ENCODE measurements at places on chromosomes 3 and 15. TPM values are rescaled to one million over a fixed set of nuclear protein-coding genes. Genes with fewer than 3 reads are reported as not detected.

DNA sequence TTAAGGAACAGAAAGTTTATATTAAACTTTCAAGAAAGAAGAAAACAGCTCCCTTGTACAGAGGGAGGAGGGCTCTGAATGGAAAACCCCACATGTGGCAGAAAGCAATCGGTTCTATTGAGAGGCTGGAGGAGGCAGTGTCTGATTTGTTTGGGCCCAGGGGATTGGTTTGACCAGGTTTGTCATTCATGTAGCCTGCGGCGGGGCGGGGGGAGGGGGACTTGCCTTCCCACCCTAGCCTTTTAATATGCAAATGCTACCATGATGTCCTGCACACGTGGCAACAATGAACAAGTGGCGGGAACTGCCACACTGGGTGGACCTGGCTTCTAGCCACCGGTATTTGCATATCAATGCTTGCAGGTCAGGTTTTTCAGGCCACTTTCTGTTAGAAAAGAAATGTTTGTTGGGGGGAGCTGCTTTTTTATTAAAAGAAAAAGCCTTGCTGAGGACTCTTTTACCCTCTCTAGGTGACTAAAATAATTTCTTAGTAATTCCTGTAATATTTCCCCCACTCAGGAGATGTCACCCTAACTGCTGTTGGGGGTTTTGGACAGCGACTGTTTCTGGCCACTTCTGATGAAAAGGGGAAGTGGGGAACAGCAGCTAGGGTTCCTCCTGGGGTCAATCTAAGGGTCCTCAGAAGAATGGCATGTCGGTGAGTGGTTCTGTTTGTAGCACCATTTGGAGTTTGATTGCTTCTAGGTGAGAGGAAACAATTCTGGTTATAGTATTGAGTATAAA lies 691.2 kb downstream of the TBL1XR1 start:
- peak; percentile 22 for DNase-seq

DNA sequence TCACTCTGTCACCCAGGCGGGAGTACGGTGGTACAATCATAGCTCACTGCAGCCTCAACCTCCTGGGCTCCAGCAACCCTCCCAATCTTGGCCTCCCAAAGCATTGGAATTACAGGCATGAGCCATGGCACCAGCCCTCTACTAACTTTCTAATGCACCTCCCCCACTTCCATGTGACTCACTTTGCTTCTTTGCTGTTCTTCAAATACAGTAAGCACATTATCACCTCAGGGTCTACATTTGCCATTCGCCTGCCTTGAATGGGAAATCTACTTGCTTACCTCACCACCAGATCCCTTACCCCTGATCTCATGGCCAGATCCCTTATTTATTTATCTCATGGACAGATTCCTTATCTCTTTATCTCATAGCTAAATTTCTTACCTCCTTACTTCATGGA lies 235.3 kb downstream of the KCNMB2 start:
- no peak for DNase-seq

DNA sequence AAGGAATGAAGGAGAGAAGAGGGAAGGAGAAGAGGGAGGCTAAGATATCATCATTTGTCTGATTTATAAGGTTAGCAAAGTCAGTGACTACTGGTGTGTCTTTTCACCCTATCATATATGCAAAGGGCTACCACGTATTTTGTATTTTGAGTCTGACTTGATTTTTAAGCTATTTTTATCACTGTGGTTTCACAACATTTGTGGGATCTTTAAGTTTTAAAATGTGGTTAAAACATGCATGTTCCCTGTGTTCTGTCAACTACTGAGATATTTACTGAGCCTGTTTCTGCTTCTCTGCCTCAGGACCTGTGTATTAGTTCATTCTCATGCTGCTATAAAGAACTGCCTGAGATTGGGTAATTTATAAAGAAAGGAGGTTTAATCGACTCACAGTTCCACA lies 22.5 kb upstream of the SPTSSB start:
- DNase-seq = no peak

- DNase-seq = no peak
Measured at GRCh38 chr3:71931922-71932321, 147.0 kb upstream of the PROK2 start.

DNA sequence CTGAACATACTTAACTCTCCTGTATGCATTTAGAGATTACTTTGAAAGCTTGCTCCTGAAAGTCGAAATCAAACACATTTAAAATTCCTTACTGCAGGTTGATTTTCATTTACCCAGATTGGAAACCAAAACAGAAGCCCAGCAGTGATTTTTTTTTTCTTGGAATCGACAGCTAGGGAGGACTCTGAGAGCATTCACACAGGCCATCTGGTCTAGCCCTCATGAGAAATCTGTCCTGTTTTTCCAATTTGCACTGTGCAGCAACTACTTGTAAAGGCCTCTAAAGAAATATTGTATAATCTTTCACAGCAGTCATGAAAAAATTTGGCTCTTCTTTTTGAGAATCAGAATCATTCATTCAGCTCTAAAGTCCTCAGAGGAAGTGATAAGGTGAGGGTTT lies 179.2 kb downstream of the KCNAB1 start:
- DNase-seq = no peak

- DNase-seq = no peak
Measured at GRCh38 chr3:194386648-194387047, 12.4 kb downstream of the GP5 start.

DNA sequence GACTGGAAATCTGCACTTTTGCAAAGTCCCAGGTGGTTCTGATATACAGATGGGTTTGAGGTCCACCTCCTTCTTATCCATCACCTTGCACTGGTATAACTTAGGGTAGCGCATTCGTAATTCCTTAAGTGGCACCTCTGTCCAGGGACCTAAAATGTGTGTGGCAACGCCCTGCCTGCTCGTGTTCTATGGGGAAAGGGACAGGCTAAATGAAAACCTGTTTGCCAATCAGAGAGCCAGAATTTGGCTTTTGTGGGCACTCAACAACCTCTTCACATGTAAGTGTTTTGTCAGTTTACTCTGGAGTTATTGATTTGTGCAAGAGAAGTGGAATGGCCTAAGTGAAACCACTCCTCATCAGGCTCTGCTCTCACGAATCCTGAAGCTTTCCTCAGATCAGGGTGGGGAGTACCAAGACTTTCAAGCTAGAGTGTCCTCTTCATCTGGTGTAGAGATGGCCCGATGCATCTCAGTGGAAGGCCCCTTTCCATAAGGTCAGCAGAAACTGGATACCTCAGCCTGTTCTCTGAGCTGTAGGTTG lies 138.3 kb downstream of the ALDH1A2 start:
- no peak for DNase-seq

DNA sequence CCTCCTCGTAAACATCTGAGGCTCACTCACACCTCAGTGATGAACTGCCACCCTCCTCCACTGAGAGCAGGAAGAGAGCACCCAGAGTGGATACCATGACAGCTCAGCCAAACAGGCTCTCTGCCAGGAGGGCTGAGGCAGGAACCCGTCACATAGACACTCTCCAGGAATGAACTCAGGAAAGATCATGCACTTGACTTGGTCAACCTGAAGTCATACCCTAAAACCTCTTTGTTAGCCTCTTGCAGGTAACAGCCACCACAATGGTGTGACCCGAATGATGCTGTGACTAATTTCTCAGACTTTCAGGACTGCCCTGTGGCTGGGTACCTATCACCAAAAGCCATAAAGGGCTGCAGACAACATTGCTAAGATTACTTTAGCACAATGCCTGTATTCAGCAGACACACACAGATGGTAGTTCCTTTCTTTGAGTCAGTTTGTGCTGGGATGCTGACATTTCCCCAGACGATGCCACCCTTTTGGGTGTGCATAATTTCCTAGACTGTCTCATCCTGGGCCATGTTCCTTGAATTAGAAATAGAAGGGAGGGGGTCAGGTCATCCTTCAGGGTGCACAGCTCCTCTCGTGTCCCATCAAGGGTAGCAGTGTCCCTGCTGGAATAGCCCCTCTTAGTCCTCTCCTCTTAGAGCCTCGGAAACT lies 30.3 kb downstream of the CX3CR1 start:
- no peak for DNase-seq

- DNase-seq = no peak
Measured at GRCh38 chr3:46293035-46293724, 50.9 kb downstream of the CCR3 start.

DNA sequence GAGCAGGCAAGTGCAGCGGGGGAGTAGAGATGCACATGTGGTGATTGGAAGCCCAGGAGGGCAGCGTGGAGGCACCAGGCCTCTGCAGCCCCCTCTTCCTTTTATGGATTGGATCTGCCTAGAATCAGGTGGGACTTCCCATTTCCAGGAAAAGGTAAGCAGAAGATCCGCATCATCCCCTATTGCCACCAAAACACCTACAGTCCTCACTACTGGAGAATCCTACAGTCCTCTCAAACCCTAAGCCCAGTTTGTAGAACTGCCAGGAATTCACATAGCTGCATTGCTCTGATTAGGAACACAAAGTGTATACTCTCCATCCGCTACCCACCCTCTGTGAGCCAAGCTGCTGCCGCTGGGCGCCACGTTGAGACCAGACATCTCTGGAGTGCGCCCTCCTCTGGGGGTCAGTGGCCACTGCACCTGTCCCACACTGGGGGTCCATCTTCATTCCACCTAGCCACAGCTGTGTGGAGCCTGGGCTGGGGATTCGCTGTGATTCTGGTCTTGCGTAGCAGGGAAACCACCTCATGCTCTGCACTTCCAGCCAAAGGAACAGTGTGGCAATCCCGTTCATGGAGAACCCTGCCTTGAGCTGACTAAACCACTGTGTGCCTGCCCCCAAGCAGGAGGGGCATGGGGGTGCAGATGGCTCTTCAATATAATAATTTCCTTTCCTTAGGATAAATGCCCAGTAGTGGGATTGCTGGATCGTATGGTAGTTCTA lies 88.9 kb upstream of the PTX3 start:
- DNase-seq = peak; percentile 33

DNA sequence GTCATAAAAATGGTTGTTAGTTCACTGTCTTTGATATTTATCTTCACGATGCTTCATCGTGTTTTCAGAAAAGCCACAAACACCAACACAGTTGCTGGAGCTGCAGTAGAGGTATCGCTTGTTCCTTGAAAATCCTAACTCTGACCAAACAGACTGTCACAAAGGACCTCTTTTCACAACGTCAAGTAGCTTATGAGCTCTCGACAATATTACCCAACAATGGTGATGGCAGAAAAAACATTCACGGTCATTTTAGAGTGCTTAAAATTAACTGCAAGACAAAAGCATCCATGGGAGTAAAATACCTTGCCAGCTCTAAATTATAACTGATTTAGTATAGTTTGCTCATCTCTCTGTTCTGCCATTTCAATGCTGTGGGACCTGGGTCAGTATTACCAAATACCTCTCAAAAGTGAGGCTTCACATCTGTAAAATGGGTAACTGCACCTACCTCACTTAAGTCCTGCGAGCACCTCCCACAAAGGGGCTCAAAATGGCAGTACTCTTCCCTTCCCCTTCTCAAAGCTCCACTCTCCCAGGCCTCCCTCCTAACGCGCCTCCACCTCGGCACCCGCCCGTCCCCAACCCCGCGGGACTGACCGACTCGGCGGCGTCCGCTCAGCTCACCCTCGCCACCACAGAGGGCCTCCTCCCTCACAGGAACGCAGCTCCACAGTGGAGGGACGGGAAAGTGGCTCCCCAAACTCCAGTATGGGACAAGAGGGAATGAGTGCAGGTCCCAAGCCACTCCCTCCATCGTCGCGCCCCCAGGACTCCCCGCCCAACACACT lies 546 bp downstream of the TRIM59 start:
- peak; percentile 65 for DNase-seq

GRCh38 chr3:110815008-110815583 lies 256.5 kb upstream of the NECTIN3 start:
- DNase-seq = no peak

GRCh38 chr3:196654735-196655090 lies 15.2 kb downstream of the NRROS start:
- no peak for DNase-seq

DNA sequence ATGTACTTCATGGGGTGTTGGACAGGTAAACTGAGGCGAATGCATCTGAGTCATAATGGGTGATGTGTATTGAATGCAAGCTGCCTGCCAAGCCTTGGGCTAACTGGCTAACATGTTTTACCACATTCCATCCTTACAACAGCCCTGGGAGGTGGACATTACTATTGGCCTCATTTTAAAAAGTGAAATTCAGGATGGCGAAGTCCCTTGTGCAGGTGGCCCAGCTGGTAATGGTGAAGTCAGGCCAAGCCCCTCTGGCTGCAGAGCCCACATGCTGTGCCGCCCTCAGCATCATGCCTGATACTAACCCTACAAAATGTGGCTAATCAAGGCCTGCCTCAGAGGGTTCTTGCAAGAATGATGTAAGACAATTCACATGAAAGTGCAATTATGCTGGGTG lies 60.0 kb upstream of the CHD2 start:
- no peak for DNase-seq

DNA sequence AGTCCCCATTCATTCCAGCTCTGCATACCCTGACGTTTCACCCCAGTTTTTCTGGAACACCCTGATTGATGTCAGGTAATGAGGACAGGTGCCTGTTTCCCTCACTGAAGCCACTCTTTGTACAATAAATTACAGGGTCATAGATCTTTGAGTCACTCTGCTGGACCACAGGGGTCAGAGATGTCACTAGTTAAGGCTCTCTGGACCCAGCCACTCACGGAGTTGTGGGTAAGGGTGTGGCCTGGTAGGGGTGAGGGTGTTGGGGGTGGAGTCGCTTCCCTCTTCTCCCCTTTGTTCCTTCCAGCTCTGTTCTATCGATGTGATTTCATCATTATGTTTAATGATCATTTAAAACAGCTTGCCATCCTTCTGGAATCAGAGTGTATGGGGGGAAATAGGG lies 512 bp downstream of the IQCF5 start:
- no peak for DNase-seq

DNA sequence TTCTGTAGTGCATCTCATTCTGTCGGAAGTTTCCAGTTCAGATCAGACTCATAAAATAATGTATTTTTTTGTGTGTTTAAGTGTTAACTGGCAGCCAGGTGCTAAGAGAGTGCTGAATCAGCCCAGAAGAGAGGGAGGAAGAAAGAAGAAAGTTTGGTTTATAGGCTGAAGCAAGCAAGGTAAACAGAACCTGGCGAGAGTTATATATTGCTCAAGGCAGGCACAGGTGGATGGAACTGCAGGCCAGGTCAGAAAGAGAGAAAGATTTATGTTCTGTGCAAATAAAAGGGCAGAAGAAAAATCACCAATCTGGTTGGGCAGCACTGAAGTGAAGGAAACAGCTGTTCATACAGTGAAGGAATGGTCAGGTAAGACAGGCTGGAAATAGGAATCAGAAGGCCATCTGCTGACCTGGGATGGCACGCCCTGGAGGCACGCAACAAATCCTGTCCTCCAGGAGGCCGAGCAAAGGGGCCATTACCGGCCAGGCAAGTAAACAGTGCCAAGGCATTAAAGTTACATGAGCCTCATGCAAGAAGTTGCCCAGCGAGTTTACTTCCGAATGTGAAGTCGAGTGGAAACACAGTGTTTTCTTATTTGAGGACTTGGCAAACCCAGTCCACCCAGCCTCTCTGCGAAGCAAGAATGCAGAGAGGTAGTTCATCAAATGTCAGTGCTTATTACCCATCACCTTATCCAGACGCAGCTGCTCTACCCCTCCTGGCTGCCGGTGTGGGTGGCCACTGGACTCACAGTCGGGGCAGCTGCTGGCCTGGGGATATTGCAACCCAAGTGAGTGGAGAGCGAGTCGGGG lies 309.8 kb downstream of the VPS13C start:
- no peak for DNase-seq

The CHDH gene
- 0.61 TPM for total RNA-seq

The CLDN18 gene
- not detected for total RNA-seq

The LOXL1 gene
- total RNA-seq = 163 TPM
